ENCODE measurements at places on chromosomes 6 and 20.

DNA sequence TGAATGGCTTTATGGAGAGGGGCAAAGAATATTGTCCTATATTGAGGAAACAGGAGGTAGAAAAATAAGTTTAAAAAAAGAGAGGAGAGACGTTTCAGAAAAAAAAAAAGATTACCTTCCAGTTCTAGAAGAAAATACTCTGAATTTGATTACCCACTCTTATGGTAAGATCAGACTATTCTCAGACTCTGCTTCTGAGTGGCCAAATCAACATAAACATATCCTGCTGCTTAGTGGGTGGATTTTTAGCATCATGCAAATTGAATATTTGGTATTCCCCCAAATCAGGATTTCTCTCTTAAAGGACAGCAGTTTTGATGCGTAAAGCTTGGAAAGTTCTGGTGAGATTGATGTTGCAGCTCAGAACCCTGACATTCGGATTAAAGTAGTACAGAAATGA lies 946.6 kb downstream of the TFAP2A start:
- no peak for DNase-seq

DNA sequence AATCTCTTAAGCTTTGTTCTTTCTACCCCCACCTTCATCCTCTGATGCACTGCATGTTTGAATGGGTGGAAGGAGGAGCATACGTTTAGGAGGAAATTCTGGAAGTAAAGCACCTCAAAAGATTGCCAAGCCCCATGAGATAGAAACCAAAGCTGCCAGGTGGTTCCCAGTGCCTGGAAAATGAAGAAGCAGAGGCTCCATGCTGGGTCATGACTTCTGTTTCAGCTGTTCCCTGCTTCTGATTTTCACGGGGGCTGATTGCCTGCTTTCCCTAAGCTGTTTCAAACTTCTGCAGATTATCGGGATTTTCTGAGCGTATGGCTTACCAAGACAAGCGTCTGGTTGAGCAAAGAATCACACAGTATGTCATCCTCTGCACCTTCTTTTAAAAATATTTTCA lies 87.5 kb upstream of the SYNDIG1 start:
- no peak for DNase-seq

DNA sequence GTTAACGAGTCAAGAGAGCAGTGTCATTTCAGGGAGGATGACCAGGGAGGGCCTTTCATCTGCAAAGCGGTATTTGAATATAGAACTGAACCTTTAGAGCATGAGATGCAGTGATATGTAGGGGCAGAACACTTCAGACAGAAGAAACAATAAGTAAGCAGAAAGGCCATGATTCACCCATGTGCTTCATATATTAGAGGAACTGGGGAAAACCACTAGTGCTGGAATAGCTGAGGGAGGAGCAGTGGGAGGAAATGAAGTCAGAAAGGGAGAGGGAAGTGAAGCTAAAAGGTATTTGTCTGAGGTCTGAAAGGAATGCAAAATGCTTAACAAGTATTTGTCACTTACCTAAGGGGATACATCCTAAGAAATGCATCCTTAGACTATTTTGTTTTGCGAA lies 391.2 kb downstream of the ADGRB3 start:
- DNase-seq = no peak

DNA sequence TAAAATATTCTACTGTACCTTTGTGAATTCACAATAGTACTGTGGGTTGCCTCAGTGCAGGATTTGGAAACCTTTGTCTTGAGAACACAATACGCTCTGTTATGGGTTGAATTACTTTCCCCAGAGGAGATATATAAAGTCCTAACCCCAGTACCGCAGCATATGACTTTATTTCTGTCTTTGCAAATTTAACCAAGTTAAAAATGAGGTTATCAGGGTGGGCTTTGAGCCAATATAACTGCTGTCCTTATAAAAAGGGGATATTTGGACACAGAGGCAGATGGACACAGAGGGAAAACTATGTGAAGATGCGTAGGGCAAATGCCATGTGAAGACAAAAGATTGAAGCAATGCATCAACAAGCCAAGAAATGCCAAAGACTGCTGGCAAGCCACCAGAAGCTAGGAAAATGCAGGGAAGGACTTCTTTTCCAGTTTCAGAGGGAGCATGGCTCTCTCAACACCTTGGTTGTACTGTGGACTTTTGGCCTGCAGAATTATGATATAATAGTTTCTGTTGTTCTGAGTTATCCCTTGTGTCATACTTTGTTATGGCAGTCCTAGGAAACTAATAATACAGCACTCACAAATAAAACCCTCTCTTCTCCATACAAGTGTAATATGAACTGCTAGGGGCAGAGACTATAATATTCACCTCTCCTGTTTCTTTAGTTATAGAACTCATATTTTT lies 292.6 kb upstream of the SPTLC3 start:
- no peak for DNase-seq

DNA sequence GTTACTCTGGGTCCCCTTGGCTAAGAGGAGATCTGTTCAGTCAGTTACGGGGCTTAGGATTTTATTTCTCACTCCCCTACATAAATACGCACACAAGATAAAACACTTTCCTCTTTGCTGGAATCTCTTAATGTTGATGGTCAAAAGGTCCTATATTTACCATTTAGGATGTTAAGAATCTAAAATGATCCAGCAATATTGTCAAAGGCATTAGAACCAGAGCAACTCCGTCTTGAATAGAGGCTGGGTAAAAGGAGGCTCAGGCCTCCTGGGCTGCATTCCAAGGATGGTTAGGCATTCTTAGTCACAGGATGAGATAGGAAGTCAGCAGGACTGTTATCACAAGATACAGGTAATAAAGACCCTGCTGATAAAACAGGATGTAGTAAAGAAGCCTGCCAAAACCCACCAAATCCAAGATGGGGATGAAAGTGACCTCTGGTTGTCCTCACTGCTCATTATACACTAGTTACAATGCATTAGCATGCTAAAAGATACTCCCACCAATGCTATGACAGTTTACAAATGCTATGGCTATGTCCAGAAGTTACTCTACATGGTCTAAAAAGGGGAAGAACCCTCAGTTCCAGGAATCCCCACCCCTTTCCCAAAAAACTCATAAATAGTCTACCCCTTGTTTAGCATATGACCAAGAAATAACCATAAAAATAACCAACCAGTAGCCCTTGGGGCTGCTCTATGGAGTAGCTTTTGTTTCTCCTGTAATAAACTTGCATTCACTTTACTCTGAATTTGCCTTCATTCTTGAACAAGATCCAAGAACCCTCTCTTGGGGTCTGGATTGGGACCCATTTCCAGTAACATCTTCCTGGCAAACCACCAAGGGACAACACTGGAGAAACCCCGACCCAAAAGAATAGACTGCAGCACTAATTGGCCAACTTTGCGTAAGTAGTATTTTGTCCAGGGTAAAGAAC lies 107.5 kb downstream of the DTNBP1 start:
- no peak for DNase-seq

DNA sequence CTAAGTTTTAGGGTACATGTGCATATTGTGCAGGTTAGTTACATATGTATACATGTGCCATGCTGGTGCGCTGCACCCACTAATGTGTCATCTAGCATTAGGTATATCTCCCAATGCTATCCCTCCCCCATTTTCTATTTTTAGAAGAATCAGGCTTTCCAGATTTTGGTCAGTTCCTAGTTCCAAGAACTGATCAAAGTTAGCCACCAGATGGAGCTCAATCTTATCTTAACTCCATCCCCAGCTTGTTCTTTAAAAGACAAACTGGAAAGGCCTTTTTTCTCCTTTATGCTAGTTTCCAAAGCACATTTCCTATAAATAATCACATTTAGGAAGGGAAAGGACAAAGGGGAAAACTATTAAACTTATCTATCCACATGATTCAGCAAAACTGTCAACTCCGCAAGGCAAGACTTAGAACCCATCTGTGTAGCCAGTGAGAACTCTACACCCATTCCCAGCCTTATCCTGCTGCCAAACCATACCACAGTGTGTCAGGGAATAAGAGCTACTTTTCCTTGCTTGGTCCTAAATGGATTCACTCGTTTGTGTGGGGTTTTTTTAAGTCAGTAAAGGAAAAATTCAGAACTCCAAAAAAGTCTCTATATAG lies 22.8 kb upstream of the KHDC1 start:
- DNase-seq = no peak

GRCh38 chr6:53682632-53683031 lies 17.1 kb upstream of the KLHL31 start:
- no peak for DNase-seq

DNA sequence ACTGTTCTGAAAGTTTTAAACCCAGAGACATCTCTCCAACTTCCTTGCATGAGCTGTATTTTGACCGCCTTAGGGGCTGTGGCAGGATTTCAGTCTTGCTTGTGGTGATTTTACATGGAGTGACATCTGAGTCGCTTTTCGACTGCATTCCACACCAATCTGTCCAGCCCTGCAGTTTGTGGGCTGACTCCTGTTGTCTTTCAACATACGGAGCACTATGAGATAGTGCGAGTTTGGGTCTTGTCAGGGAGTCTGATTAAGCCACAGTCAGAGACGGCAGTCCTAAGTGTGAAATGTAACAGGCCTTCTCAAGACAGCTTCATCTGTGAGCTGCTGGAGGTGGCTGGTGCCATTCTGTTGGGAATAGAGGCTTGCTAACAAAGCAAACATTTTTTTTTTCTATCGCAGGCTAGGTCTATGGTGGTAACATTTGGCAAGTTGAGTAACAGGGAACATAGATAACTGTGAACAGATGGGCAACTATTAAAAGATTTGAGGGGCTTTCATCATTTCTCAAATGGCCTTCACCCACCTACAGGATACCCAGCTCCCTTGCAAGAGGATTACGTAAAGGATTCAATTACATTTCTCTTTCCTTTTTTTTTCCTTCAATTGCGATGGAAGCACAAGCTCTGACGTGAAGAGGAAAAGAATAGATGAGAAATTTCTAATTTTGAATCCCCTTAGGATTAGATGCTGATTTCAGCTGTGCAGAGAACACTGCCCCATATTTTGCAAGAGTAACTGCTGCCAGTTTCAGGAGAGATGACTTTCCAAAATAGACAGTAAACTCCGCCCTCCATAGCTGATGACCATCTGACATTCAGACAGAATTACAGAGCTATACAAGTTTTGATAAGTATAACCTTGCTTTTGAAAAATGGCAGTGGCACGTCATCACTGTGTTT lies 25.1 kb downstream of the CAP2 start:
- DNase-seq = no peak

GRCh38 chr6:170128811-170129681 lies 161.8 kb downstream of the DLL1 start:
- DNase-seq = no peak

- DNase-seq = no peak
Measured at GRCh38 chr6:39037082-39037508, 11.5 kb upstream of the GLP1R start.

DNA sequence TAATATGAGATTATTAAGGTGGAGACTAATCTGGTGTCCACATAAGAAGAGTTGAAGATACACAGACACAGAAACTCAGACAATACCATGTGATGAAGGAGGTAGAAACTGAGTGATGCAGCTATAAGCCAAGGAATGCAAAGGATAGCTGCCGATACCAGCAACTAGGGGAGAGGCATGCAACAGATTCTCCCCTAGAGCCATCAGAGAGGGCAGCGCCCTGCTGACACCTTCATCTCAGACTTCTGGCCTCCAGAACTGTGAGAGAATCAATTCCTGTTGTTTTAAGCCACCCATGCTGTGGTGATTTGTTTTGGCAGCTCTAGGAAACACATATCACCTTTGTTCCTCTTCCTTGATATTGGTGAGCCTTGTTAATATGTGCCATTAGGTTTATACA lies 41.5 kb downstream of the STXBP5 start:
- no peak for DNase-seq

DNA sequence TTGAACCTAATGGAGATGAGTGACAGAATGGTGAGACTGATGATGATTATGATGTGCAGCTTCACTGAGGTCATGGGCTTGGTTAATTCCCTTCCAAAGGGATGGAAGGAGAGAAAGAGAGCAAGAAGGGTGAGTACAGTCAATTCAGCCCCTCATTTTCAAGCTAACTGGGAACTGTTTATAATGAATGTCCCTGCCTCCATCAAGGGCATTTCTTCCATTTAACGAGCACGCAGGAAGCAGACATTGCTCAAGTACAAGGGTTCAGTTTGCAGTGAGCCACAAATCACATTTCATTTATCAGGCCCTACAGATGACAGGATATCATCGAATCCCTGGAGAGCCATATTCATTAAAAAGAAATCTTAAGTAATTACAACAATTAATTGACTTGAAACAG lies 158.3 kb upstream of the EEF1E1 start:
- DNase-seq = no peak

- DNase-seq = no peak
Measured at GRCh38 chr6:88302769-88303225, 136.7 kb upstream of the CNR1 start.

GRCh38 chr6:108260126-108260808 lies 573 bp downstream of the SNX3 start:
- DNase-seq = peak; percentile 14

- DNase-seq = no peak
Measured at GRCh38 chr20:33404281-33404680, 3.0 kb upstream of the CDK5RAP1 start.
